ENCODE measurements at places on chromosomes 2 and 18.
A peak's percentile ranks its signal among the peaks of the same experiment; 100 is the strongest.

DNA sequence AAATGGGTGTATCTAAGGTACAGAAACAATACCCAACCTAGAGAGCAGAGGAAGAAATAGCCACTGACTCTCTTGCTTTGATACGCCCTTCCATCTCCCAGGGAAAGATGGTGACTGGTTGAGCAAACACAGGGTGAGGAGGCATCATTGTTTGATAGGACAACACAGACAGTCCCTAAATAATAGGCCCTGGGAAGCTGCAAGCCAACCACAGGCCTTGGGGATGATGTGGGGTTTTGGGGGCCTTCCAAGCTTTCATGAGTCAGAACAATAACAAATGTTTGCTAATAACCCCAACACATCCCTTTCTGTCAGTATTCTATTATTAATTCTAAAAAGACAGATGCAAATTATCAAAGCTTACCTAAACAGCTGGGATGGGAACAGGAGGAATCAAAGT is 9.8 kb downstream of the LGALSL start:
- DNase-seq = peak; percentile 23

DNA sequence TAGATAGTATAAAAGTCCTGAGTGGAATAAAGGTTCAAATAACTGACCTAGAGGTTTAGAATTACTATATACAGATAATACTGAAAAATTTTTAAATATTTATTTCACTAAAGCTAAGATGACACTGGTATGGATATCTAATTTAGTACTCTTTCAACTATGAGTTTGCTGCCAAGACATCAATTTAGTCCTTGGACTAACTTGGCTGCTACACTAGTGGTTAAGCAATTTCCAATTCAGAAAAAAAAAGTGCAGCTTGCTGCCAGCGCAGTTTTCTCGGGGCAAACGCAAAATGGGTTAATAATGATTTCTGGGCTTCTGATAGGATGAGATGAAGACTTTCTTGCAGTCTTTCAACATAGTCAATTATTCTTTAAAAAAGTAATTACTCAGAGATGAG is 10.8 kb downstream of the BUB1 start:
- DNase-seq = no peak

GRCh38 chr2:224369028-224369632 is 32.8 kb downstream of the FAM124B start:
- DNase-seq = no peak

GRCh38 chr2:189516546-189516945 is 64.0 kb downstream of the SLC40A1 start:
- no peak for DNase-seq

All from AG09309 (cell line).